ENCODE measurements at places on chromosomes 5 and 9.

DNA sequence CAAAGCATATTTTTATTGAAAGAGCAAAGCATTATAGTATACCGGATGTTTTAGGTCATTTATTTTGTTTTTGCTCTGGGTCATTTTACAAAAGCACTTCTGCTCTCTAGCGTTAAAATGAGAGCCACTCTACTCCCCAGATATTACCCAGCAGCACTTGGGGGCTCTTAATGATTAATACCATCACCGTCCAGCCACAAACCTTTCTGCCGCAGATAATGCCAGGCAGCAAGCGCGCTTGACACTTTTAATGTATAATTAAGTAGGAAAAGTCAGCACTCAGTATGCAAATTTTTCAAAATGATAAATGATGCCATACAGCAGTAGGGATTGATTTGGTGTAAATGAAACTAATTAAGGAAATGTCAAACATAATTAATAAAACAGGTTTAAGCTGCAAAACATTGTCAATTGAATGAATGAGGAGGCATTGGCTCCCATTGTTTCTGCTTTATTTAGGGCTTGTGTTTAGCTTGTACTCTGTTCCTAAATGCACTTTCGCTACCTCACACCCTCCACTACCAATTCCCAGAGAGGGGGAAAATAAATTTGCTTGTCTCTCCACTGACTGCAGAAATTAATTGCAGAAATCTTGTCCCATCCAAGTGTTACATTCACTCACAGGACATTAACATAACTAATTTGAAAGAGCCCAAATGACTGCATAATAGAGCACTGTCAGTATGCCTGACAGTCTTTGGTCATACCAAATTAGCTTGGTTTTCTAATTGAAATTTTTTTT is 358.8 kb upstream of the ARRDC3 start:
- no peak for DNase-seq

GRCh38 chr5:31886206-31886605 is 247.3 kb downstream of the PDZD2 start:
- DNase-seq: no peak

DNA sequence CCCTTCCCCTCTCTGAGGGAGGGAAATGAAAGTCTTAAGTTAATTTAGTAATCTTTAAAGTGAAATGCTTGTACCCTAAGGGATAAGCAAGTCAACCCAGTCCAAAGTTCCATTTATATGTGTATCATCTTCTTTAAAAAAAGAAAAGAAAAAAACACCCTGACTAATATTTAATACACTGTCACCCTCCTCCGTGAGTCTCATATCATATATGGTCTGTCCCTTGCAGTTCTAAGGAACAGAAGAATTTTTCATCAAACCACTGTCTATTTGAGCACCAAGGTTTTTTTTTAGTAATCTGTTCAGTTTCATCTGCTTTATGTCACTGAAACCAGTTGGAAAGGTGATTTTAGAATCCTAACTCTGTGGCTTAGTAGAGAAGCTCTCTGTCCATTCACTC is 15.2 kb downstream of the TNIP1 start:
- no peak for DNase-seq

- peak; percentile 78 for DNase-seq
Observed at GRCh38 chr5:142544946-142545649, 140.8 kb downstream of the FGF1 start.

DNA sequence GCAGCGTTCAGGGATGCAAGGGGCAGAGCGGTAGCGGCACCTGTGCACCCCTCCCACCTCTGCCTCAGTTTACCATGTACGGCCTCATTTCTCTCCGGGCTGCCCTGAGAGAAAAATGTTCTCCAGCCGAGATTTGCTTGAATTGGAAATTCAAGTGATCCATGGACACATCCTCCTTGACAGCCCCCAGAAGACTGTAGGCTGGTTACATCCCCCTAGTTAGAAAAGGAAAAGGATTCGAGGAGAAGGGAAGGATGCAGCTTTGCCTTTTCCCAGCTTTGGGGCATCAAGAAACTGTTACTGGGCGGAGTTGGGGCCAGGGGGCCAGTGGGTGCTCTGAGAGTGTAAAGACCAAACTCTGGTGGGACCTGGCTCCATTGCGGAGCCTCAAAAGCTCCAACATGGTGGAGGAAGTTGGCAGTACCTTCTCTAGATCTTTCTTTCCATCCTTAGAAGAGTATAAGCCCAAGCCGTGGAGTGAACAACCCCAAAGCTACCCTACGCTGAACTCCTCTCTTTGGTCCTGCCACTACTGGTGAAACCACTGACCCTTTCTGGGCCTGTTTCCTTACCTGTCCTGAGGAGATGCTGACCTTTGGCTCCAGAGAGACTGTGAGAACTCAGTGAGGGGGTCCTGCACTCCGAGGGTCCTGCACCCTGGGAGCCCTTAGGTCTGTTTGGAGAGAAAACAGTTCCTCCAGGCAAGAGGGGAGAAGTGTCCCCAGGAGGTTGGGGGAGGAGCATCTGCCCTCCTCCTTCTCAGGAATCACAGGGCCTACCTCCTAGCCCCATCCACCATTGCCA is 1.0 kb upstream of the BARX1 start:
- DNase-seq: no peak

DNA sequence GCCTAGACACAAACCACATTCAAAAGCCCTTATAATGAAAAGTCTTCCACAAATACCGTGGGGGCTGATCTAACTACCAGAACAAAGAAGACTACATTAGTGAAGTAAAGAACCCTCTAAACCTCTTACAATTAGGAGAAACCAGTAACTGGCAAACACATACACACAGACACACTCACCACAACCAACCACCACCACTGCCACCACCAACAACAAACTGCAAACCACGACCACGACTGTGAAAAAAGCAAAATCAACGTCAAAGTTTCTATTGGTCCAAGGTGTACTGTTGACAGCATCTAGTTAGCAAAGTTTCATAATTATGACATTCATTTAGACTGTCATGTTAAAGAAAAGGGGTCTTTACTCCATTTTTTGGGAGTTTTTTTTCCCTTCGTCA is 2.7 kb downstream of the CDO1 start:
- DNase-seq: peak; percentile 44

- DNase-seq: no peak
Observed at GRCh38 chr9:131800843-131801242, 61.0 kb upstream of the RAPGEF1 start.

DNA sequence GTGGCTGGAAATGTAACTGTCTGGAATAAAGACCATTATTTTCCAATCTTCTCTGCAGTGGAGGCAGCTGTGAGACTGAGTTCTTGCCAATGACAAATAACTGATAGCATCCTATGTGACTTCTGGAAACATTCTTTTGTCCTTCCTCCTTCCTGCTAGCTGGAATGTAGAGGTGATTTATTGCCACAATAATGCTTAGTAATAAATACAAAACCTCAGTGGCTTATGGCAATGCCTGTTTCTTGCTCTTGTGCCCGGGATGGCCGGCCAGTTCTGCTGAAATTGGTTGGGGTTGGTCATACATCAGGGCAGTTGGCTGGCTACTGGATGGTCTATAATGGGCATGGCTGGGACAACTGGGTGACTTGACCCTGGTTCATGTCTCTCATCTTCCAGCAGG is 12.2 kb upstream of the TEX48 start:
- DNase-seq: peak; percentile 31

GRCh38 chr5:143213851-143214363 is 189.6 kb downstream of the NR3C1 start:
- DNase-seq: peak; percentile 57

DNA sequence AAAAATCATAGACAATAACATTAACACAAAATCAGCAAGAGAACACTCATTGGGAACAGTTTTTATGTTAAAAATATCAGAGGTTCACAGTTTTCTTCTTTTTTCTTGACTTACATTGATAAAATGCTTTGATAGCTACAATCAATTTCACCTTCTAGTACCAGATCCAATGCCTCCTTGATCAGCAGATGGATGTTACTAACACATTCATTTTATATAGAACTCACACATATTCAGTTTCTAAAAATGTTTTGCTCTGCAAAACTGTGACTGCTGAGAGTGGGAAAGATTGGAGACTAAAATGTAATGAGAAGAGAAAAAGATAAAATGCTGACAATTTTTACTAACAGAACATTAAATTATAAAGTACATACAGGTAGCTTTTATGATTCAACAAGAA is 143.1 kb downstream of the TTC39B start:
- no peak for DNase-seq

DNA sequence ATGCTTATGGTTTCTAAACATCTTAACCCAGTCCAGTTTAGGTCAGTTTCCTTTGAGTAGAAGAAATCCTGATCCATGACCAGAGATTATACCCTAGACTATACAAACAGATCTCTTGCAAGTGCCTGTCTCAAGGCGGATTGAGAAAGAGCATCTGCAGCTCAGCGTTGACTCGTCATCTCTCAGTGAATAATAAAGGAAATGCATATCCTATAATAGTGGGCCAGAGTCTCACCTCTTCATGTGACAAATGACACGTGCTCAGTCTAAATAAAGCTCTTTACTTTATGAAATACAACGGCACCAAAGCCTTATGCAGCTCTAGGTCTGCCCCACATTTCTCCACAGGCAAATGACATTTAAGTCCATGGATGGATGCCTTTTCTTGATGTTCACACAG is 179.4 kb upstream of the NR3C1 start:
- DNase-seq: no peak

DNA sequence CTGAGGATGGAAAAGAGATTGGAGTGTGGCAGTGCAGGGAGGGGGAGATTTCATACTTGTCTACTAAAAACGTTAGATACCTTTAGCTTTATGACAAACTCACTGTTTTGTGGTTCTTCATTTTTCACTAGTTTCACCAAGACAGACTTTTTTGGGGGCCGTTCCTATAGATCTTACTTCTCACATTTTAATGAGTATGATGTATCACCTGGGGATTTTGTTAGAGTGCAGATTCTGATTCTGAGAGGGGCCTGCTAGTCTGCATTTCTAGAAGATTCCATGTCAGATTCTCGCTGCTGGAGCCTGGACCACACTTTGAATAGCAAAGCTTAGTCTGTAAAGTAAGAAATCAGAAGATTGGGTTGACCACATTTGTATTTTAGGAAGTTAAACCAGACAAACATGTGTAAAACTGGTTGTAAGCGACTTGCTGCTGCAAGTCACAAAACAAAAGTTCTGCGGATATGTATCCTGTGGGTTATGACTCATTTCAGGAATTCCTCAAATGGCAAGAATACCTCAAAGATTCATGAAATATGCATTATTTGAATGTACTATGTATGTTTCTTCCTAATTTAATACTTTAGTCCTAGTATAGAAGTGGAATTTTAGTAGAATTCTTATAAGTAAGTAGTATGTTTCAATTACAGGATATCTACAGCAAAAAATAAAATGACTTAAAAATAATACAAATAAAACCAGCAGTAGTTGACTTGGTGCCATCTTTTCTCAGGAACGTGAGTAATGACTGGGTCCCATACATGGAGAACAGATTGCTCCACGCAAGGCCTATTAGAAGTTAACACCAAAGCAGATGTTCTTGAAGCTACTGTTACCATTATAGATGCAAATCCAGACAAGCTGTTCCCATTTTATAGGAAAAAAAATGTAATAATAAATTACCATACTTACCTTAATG is 27.8 kb downstream of the NFIL3 start:
- DNase-seq: peak; percentile 81

DNA sequence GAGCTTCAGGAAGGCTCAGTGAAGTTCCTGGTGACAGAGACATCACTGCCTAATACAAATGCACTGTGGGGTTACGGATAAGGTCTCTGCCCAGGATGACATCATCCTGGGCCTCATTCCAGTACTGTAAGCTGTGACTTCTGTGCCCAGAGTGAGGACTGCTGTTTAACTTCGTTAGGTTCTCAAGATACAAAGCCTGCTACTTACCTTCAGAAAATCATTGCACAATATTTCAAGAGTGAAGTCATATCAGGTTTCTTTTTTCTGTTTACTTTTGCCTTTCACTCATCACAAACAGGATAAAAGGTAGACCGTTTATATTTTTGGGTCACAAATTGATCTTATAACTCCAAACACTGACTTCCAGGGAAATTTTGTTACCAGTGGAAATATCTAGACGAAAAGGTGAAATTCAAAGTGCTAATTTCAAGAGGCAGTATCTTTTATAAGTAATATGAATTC is 241.2 kb downstream of the PIK3R1 start:
- peak; percentile 82 for DNase-seq
